ENCODE measurements at places on chromosomes 6 and 20.

DNA sequence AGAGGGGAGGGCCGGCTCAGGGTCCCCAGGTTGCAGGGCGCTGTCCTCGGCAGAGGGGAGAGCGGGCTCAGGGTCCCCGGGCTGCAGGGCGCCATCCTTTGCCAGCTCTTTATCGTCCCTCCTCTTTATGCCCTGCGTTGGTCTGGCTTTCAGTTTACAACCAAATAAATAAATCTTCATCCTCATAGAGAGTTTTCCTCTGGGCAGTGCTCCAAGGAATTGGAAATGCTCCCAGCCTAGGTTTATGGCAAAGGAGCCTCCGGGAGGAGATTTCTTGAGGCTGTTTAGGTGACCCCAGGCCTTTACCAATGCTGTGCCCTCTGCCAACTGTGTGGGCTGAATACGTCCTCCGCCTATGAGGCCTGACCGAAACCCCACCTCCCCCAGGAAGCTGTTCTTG is 60.2 kb downstream of the CHMP4B start:
- no peak for DNase-seq

- DNase-seq = no peak
Observed at GRCh38 chr6:112040956-112041355, 12.9 kb upstream of the CCN6 start.

- DNase-seq = no peak
Observed at GRCh38 chr20:44819936-44820335, 9.6 kb upstream of the RIMS4 start.

DNA sequence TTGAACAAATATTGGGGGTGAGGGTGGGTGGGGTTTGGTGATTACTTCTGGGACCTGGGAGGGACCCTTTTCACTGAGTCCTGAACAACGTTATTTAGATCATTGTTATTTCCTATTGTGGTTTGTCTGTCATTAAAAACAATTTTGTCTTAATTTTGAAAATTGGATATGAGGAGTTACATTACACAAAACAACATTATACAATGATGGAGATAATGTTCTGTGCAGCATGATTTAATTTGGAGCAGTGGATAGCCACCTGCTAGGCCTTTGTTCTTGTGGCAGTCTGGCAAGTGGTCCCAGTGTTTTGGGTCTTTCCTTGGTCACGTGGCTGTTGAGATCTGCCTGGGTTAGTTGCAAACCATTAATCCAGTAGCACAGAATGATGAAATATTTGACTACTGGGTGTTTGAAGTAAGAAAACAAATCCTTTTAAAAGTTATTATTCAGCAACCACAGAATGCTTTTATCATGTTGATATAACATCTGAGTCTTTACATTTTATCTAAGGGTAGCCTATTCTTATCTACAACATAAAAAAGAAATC is 172.8 kb downstream of the CDKAL1 start:
- DNase-seq = no peak

DNA sequence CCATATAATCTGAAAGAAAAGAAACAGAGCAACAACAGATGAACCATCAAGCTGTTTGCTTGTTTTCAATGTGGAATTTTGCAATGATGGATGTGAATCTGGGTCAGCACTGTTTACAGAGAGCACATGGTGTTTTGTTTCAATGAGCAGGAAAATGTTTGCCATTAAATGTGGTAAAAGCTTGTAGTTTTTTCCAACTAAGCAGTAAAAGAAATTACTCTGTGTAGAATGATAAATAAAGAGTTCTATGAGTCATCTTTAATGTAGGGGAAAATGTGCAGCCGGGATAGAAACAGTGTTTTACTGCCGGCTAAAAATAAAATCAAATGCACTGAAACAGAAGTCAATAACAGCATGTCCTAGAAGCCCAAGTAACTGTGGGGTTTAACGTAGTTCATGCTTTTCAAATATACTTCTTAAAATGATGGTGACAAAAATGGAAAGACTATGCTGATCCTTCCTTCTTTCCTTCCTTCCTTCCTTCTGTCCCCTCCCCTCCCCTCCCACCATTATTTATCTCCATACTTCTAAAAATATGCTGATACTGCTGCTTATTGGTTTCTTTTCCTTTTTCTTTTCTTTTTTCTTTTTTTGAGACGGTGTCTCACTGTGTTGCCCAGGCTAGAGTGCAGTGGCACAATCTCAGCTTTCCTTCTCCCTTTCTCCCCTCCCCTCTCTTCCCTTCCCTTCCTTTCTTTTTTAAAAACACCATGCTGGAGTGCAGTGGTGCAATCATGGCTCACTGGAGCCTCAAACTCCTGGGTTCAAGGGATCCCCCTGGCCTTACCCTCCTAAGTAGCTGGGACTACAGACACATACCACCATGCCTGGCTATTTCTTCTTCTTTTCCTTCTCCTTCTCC is 6.3 kb upstream of the NAA20 start:
- no peak for DNase-seq

- DNase-seq = no peak
Observed at GRCh38 chr6:6590530-6590929, 2.0 kb downstream of the LY86 start.

DNA sequence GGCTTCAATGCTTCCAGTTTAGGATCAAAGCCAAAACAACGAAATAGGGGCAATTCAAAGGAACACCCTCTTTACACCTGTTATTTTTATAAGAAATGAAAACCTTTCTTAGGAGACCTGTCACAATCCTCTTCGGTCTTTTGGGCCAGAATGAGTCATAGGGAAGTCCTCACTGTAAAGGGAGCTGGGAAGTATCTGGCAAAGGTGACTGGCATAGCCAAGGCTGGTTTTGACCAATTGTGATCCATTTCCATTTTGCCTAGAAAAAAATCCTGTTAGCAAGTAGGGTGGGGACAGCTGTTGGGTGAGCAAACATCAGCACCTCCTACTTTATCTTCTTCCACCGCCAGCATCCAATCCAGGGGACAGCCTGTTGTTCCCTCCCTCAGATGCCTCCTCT is 343.2 kb upstream of the SULF2 start:
- no peak for DNase-seq

DNA sequence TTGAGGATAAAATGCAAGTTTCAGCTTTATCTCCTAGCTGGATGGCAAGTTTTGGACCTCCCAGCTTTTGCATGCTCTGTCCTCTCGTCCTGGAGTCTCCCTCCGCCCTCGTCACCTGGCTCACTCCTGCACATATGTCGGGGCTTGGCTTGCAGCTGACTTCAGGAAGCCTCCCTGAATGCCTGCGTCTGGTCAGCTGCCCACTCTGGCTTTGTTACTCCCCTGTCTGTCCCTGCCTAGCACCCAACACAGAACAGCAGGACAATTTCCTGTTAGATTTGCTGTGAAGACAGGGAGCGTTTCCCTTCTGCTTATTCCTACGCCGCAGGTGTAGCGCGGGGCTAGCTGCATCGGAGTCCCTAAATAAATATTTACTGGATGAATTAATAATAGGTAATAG is 5.4 kb downstream of the JPH2 start:
- DNase-seq = no peak
